ENCODE measurements at places on chromosomes 6 and 20. TPM values are rescaled to one million over a fixed set of nuclear protein-coding genes. Genes with fewer than 3 reads are reported as not detected.

ALDH8A1 gene
- 1.4 TPM for total RNA-seq

C20orf202 gene
- not detected for total RNA-seq

ZNF391 gene
- total RNA-seq, result 1.6 TPM

CRISP3 gene
- not detected for total RNA-seq

KCNQ5 gene
- total RNA-seq, result 2.1 TPM

C6orf163 gene
- 0.93 TPM for total RNA-seq

GRCh38 chr20:46341074-46342009, 33.0 kb upstream of the CDH22 start:
- no peak for DNase-seq
- H3K36me3 ChIP-seq, result no peaks in the 10 kb centered on the region
- H3K4me1 ChIP-seq, result peaks cover 21% of the 10 kb centered on the region
- H3K27me3 ChIP-seq, result peaks cover 24% of the 10 kb centered on the region
- no peak overlapping the region for H3K4me3 ChIP-seq

GRCh38 chr6:44100088-44100550, 27.1 kb downstream of the MRPL14 start:
- no peak overlapping the region for H3K27ac ChIP-seq
- H3K4me1 ChIP-seq, result no peaks in the 10 kb centered on the region
- DNase-seq, result no peak
- H3K4me3 ChIP-seq, result no peak overlapping the region
- H3K27me3 ChIP-seq, result no peaks in the 10 kb centered on the region
- peaks cover 19% of the 10 kb centered on the region for H3K36me3 ChIP-seq

DNA sequence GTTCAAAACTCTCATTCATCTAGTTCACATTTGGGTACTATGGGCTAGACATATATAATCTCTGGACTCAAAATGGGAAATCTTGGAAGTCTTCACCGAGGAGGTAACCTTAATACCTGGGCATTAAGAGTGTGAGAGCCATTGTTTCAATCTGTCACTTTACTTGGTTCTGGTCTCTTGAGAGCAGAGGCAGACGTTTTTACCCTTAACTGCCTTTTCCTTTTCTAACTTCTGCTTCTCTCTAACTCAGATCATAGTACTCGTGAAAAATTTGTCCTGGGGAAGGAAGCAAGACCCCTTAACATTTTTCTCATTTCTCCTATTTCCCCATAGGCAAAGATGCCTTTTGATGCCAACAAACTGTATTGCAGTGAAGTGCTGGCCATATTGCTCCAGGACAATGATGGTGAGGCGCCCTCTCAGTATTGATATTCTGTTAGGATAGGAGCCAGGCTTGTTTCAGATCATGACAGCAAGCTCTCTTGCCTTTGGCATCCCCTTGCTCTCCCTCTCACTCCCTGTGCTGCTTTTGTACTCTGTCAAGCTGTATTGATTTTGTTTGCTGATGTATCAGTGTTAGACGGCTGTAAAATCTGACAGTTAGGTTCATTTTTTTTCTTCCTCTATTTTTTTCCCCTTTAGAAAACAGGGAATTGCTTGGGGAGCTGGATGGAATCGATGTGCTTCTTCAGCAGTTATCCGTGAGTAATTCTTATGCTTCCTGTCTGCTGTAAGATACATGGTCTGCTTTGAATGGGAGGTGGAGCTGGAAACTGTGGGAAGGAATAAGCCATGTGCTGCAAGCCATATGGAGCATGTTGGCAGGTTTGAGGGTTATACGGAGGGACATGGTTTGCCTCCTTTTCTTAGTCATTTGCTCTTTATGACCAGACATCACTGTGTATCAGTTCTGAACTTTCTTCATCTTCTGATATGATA, 83.5 kb downstream of the CTNNBL1 start:
- H3K27me3 ChIP-seq, result no peaks in the 10 kb centered on the region
- no peak for DNase-seq
- peaks cover 33% of the 10 kb centered on the region for H3K36me3 ChIP-seq

DNA sequence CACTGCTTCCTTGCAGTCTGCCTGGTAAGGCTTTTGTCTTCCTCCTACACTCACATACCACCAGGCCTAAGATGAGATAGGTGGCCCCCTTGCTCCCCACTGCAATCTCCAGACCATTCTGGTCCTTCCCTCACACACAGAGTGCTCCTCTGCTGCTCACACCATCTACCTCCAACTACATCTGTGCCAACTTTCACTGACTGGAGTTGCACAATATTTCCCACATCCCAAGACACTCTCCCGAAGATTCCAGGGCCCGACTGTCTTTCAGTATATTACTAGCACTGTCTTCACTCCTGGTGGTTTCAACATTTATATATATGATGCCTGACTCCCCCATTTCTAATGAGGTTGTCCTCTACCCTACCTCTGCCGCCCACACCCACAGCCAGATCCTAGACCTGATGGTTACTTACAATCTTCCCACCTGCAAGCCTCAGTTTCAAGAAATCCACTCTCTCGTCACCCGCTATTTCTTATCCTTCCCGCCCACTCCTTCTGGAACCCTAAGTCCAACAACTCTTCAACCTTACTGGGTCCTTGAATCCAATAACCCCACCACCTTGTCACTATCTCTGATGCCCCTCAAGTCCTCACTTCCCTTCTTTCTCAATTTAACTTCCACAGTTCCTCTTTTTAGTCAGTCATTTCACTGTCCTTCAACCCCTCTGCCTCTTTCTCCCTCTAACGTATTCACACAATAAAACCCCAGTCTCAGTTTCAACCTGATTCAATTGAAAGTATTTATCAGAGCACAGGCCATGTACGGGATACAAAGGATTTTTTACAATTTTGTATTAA, 21.6 kb downstream of the RALGAPA2 start:
- no peak overlapping the region for H3K27ac ChIP-seq
- H3K36me3 ChIP-seq, result no peaks in the 10 kb centered on the region
- H3K27me3 ChIP-seq, result no peaks in the 10 kb centered on the region
- H3K4me3 ChIP-seq, result no peak overlapping the region
- peaks cover 13% of the 10 kb centered on the region for H3K4me1 ChIP-seq

DNA sequence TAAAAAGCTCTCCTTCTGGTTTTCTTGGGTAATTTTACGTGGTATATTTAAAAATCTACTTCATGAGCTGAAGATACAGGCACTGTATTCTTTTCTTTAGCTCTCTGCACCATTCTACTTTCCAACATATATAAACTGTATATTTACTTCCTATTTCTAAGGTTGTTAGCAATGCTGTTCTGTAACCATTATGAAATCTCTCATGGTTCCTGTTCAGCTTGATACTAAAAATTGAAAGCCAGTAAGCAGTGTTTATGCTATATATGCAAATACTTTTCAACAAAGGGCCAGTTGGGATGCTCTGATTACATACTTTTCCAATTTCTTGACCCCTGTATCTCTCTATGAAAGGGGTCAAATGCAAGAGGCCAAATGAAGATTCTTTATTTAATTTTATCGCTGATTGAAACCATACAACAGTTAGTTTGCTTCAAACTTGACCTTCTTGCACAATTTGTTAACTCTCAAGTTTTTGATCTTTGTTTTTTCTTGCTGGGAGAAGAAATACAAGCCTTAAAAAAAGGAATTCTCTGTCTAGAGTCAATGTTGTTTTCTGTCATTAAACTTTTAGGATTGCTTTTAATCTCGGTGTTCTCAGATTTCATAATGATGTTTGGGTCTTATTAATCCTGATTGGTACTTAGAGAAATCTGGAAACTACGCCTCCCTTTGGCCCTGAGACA, 223.2 kb downstream of the PRL start:
- H3K4me3 ChIP-seq, result no peak overlapping the region
- H3K27ac ChIP-seq, result no peak overlapping the region
- no peaks in the 10 kb centered on the region for H3K27me3 ChIP-seq
- no peak for DNase-seq
- no peaks in the 10 kb centered on the region for H3K36me3 ChIP-seq

- H3K36me3 ChIP-seq, result no peaks in the 10 kb centered on the region
- H3K27me3 ChIP-seq, result no peaks in the 10 kb centered on the region
- no peak overlapping the region for H3K27ac ChIP-seq
- no peaks in the 10 kb centered on the region for H3K4me1 ChIP-seq
- DNase-seq, result no peak
- H3K4me3 ChIP-seq, result no peak overlapping the region
Observed at GRCh38 chr6:73377225-73377624, 7.5 kb upstream of the OOEP start.

DNA sequence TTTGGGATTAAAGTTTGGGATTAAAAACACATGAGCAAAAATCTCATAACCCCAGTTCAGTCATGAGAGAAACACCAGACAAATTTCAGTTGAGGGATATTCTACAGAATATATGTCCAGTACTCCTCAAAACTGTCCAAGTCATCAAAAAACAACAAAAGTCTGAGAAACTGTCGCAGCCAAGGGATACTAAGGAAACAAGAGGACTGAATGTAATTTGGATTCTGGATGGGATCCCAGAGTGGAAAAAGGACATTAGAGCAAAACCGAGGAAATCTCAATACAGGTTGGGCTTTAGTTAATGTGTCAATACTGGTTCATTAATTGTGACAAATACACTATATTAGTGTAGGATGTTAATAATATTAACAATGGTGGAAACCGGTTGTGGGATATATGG, 219.3 kb downstream of the BCKDHB start:
- H3K4me3 ChIP-seq, result no peak overlapping the region
- H3K27me3 ChIP-seq, result no peaks in the 10 kb centered on the region
- H3K36me3 ChIP-seq, result no peaks in the 10 kb centered on the region
- DNase-seq, result no peak
- no peak overlapping the region for H3K27ac ChIP-seq

GRCh38 chr6:151993364-151993763, 185.9 kb downstream of the ESR1 start:
- no peaks in the 10 kb centered on the region for H3K36me3 ChIP-seq
- no peak overlapping the region for H3K4me3 ChIP-seq
- no peak for DNase-seq
- no peaks in the 10 kb centered on the region for H3K4me1 ChIP-seq
- H3K27me3 ChIP-seq, result no peaks in the 10 kb centered on the region
- H3K27ac ChIP-seq, result no peak overlapping the region

GRCh38 chr6:137768935-137769334, 98.1 kb upstream of the TNFAIP3 start:
- DNase-seq, result no peak
- H3K27ac ChIP-seq, result peak overlapping the region; percentile 47
- H3K4me1 ChIP-seq, result peaks cover 15% of the 10 kb centered on the region
- H3K36me3 ChIP-seq, result no peaks in the 10 kb centered on the region
- H3K4me3 ChIP-seq, result no peak overlapping the region

DNA sequence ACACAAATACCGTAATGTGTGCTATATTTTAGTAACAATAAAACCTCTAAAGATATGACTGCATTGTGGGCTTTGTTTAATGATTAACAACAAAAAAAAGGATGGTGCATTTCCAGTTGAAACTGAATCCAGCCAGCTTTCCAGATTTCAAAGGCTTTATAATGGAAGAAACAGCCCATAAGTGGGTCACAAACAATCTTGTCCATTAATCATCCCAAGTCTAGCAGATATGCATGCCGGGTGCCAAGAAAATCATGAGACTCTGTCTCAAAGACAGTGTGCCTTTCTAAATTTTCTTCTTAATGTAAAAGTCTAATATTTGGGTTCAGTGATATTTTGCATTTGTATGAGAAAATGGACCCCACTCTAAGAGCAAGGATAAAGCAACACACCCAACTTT, 20.6 kb upstream of the LAMP5 start:
- H3K4me3 ChIP-seq, result no peak overlapping the region
- no peaks in the 10 kb centered on the region for H3K27me3 ChIP-seq
- no peaks in the 10 kb centered on the region for H3K4me1 ChIP-seq

DNA sequence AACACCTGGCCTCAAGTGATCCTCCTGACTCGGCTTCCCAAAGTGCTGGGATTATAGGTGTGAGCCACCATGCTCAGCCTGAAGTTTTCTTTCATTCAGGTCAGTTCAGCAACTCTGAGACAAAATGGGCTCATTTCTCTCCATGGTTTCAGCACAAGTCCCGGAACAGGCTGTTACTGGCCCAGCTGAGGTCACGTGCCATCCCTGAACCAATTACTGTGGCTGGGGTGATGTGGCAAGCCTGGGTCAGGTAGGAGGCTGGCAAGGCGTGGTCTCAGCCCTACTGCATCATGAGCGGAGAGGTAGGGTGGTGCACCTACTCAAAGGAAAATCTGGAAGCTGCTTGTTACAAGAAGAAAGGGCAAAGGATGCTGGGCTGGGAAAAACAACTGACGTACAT, 326.4 kb downstream of the KIF16B start:
- no peak for DNase-seq
- H3K4me3 ChIP-seq, result no peak overlapping the region
- H3K36me3 ChIP-seq, result no peaks in the 10 kb centered on the region
- no peaks in the 10 kb centered on the region for H3K27me3 ChIP-seq
- no peak overlapping the region for H3K27ac ChIP-seq

DNA sequence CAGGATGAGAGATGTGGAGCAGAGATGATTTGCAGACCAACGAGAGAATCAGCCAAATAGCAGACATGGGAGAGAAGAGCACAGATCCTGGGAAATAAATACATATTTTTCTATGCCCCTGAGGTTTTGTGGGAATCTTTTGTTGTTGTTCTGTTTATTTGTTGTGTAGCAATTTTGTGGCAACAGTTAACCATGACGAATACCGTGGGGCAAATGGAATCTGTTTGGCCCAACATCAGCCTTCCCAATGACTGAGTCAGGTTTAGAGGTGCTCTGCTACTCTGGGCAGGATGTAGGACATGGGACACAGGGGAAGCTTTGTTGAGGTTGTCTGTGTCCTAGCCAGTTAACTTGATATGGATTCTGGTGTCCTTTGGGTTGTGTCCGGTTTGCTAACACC, 7.9 kb upstream of the SLC2A10 start:
- no peak for DNase-seq
- H3K27me3 ChIP-seq, result no peaks in the 10 kb centered on the region
- no peaks in the 10 kb centered on the region for H3K4me1 ChIP-seq
- H3K36me3 ChIP-seq, result no peaks in the 10 kb centered on the region
- no peak overlapping the region for H3K4me3 ChIP-seq

- no peak overlapping the region for H3K27ac ChIP-seq
- no peak for DNase-seq
- no peaks in the 10 kb centered on the region for H3K4me1 ChIP-seq
- H3K4me3 ChIP-seq, result no peak overlapping the region
- H3K36me3 ChIP-seq, result no peaks in the 10 kb centered on the region
Observed at GRCh38 chr20:22438926-22439325, 145.4 kb downstream of the FOXA2 start.

DNA sequence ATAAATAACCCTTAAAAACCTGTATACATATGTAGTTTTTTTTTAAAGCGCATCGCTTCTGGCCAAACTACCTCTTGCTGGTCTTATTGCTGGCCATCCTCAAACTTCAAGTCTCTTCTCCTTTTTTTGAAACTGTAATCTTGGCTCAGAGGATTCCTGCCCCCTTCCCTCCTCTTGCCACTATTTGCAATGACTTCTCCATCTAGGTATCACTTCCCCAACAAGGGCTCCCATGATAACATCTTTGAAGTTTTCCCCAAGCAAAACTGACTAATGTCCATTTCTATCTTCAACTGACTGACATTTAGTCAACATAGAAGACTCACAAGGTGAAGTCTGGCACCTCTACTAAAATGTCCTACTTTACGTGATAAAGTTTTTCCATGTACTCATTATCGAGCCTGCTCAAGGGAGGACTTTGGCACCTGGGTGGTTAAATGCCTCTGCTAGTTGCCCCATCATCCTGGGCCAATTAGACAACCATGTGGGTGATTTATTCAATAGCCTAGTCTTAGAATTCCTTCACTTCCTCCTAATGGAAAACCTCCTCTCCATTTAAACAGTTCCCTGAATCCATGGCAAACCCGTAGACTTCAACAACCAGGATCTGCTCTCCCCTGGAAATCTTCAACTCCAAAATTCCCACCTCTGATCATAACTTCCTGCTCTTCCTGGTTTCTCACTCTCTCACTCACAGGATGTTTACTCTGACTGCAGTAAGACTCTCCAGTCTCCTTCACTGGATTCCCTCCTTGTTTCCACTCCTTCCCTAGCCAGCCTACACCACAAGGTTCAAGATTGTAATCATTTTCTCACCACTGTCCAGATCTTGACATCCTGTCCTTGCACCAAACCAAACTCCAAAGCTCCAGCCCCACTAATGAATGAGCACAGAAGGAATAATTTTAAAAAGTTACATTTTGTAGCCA, 9.4 kb upstream of the PLAGL1 start:
- H3K27ac ChIP-seq, result no peak overlapping the region
- H3K4me1 ChIP-seq, result no peaks in the 10 kb centered on the region
- H3K27me3 ChIP-seq, result no peaks in the 10 kb centered on the region
- no peak overlapping the region for H3K4me3 ChIP-seq

Measured in CD4-positive, alpha-beta T cell (primary cell).